ENCODE measurements at places on chromosomes 11 and 22. TPM values are rescaled to one million over a fixed set of nuclear protein-coding genes. Genes with fewer than 3 reads are reported as not detected.

CDHR5 gene
- total RNA-seq, result not detected

DNA sequence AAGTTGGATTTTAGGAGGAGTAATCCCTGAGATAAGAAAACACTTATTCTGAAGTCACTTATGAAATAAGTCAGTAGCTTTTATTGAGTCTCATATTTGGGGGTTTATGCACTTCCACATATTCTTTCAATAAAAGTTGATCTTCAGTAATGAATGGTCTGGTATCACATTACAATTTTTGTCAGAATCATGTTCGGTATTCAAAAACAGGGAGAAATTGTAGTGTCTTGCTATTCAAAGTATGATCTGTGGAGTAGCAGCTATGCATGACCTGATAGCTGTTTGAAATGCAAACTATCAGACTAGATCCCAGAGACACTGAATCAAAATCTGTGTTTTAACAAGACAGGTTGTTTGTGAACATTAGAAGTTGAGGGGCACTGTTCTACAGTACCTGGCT is 857.6 kb downstream of the METTL15 start:
- DNase-seq, result no peak

GRCh38 chr22:39502789-39503409 is 809 bp downstream of the MIEF1 start:
- DNase-seq, result no peak

GRCh38 chr11:13043912-13044628 is 35.0 kb downstream of the RASSF10 start:
- DNase-seq, result no peak

DNA sequence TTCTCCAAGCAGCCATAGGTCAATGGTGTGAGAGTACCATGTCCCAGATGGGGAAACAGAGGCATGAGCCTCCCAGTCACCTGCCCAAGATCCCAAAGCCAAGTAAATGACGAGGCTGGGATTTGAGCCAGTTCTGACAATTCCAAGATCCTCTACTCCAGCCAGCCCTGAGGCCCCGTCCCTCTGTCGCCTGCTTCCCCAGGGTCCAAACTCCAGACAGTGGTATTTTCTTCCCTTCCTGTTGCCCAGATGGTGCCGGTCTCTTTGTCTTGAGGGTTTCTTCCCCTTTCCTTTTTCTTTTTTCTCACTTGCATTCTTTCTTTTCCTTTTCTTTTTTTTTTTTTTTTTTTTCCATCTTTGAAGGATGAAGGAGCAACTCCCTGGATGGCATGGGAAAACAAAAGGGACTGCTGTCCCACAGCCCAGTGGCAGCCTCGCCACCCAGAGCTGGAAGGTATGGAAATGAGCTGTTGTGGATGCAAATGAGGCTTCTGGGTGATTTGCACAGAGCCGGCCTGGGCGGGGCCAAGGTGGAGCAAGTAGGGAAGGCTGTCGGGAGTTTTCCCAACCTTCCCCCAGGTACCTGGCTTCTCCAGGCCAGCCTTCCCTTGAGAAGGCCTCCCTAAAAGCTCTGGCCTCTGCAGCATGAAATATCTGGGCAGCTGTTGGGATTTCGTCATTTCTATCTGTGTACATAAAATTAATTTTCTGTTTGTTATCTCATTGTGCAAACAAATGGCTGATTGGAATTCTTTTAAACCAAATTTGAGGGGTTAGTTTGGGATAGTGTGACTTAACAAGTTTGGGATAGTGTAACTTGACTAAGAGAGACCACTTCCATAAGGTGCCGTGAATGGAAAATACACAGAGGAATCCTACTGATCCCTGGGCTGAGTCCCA is 146.8 kb downstream of the MN1 start:
- DNase-seq, result peak; percentile 16

- no peak for DNase-seq
These were observed 267.9 kb upstream of the SESN3 start for GRCh38 chr11:95498722-95499425.

Data from fibroblast of the aortic adventitia (primary cell).